ENCODE measurements at places on chromosomes 1 and 21.

DNA sequence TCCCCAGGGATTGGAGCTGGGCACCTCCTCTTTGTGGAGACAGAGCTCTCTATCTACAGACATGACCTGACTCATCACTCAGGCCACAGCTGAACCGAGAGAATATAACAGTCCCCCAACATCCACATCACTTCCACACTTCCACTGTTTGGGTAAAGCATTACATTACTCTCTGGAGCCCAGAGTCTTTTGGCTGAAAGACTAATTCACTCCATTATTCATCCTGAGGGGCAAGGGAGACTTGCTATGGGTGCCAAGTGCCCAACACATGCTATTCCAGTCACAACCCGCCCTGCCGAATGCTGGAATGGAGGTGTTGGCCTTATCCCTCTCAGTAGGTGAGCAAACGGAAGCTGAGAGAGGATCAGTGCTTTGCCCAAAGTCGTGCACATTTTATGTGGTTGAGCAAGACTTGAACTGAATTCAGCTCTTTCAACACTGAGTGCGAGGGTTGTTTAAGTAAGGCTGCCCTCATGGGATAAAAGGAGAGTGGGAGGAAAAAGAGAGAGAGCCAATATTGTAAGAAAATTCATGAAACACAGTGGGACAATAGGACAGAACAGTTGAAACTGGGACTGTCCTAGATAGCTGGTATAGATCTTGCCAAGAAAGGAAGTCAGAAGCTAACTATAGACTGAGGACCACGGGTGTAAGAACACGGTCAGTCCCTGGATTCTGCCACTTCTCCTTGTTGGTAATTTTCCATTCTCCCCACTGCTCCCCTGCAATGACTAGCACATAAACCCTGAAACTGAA lies 13.5 kb upstream of the CHI3L1 start:
- DNase-seq = peak; percentile 87

DNA sequence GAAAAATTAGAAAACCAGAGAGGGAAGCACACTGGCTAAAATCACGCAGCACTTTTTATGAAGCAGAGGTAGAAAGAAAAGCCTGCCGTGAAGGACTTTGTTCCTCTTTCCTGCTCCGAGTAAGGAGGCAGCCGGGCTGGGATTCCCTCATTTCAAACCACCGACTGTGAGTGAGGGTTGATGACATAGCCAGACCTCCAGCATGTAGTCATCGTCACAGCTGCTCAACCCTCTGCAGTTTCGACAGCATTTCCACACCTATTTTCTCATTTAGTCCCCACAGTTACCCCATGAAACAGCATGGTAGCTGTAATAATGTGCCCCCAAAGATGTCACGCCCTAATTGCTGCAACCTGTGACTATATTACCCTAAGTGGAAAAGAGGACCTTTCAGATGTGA lies 35.3 kb downstream of the FCRL5 start:
- peak; percentile 52 for DNase-seq

- no peak for DNase-seq
Measured at GRCh38 chr1:169680377-169681019, 30.9 kb downstream of the SELL start.

DNA sequence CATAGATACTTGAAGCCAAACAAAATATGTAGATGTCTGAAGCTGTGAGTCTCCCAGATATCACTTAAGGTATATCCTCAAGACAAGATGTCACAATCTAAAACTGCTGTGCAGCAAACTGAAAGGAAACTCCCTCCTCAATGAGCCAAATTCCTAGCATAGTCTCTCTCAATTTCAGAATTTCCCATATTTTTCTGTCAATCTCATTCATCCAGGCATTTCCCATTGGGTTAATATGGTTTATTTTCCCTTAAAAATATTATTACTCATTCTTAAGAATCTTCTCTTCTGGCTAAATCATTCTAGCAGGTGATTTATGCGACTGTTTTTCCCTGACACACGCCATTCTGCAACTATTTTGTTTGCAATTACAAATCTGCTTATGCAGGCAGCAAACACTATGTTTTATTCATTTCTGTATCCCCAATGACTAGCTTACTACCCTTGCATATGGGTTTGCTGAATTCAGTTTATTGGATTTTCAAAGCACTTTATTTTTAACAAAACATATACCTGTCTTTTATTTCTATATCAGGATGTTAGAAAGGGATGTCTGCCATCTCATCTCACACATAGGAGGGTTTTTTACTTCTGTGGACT lies 69.9 kb downstream of the TNFSF4 start:
- DNase-seq = no peak

DNA sequence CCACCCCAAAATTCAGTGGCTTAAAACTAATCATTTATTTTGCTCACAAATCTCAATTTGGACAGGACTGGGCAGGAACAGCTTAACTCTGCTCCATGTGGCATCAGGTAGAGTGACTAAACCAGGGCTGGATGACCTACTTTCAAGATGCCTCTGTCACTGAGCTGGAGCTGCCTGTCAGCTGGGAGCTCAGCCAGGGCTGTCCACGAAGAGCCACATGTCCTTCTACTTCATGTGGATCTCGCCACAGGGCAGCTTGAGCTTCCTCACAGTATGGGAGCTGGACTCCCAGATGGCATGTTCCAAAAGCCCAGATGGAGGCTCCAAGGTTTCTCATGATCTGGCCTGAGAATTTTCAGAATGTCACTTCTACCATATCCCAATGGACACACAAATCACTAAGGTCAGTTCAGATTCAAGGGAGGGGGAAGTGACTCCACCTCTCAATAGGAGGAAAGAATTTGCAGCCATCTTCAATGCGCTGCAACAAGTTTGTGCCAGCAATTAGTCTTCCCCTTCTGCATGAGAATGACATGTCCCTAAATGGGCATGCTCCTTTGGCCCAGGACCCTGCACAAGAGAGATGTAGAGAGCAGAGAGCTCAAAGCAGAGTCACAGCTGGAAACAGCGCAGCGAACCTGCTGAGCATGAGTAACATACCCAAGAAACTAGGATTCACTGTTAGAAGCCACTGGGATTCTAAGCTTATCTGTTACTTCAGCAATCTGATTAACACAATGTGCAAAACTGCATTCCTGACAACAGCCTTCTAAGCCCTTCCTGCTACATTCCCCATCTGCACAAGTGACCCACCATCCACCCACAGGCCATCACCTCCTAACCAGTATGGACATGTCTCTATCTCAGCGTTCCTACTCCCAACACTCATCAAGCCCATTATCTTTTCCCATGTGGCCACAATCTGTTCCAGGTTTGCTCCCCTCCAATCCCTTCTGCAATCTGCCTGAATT lies 17.0 kb downstream of the HLCS start:
- DNase-seq = no peak

- no peak for DNase-seq
Measured at GRCh38 chr1:107572674-107573211, 392.2 kb downstream of the VAV3 start.

GRCh38 chr1:61138921-61139774 lies 56.8 kb downstream of the NFIA start:
- DNase-seq = peak; percentile 86

DNA sequence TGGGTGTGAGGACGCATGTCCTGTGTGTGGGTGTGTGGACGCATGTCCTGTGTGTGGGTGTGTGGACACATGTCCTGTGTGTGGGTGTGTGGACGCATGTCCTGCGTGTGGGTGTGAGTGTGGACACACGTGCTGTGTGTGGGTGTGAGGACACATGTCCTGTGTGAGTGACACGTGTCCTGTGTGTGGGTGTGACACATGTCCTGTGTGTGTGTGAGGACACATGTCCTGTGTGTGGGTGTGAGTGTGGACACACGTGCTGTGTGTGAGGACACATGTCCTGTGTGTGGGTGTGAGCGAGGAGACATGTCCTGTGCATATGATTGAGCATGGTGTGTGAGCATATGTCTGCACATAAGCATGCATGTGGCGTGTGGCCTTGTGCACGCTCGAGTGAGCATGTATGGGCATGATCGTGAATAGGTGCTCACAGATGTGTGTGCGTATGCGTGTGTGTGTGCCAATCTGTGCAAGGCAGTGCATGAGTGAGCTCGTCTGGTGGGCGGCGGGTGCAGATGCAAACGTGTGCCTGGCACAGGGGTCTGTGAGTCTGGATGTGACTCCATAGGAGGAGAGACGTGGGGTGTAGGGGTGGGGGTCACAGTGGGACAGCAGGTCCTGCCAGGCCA lies 25.3 kb downstream of the MEGF6 start:
- DNase-seq = no peak

GRCh38 chr1:33032126-33032869 lies 4.4 kb downstream of the AK2 start:
- DNase-seq = peak; percentile 44

- DNase-seq = no peak
Measured at GRCh38 chr1:201626629-201627275, 87.8 kb downstream of the NAV1 start.

DNA sequence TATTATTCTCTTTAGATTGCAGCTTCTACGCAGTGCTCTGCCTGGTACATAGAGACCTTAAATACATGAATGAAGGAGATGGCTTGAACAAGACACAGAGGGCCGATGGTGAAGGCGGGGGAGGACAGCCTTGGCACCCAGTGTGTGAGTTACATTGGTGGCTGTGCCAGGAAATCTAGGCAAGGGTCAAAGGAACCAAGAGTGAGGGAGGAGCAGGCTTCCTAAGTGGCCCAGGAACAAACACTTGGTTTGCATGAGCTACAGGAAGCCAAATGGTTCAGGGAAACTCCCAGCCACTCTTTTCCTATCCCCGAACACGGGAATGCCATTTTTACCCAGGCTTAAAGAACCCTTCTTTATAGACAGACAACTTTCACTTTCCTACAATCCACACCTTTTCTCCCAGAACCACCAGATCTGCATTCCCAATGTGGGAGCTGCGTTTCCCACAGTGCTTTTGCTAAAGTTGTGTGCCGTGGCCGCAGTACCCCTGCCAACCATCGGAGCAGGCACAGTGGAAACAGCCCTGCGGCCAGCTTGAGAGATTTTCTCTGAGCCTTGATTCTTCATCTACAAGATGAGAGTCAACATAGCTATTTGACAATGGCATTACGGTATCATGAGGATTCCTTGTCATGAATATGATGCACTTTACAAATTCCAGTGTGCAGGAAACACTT lies 3.5 kb upstream of the CLEC20A start:
- no peak for DNase-seq

GRCh38 chr1:66954208-66954607 lies 29.4 kb downstream of the MIER1 start:
- DNase-seq = no peak

- DNase-seq = no peak
Measured at GRCh38 chr21:35232545-35233176, 183.6 kb upstream of the RUNX1 start.

DNA sequence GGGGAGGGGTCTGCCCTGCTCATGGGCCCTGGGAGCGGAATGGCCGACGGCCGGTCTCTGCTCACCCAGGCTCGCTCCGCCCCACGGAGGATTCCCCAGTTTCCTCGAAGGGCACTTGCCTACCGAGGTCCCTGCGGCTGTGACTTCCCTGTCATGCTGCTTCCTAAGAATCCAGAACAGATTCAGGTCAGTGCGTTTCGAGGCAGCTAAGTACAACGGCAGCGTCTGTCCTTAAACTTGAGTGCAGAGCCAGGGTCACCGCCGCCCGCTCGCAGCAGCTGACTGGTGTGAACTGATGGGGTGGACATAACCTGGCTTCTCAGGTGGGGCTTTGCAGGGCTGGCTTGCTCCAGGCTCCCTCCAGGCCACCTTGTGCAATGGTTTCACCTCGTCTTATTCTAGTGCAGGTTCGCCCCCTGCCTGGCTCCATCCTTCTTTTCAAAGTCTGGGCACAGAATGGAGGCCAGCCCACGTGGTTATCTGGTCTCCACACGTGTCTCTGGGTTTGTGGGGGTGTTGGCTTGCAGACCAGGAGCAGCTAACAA lies 7.6 kb upstream of the C1orf174 start:
- DNase-seq = no peak

DNA sequence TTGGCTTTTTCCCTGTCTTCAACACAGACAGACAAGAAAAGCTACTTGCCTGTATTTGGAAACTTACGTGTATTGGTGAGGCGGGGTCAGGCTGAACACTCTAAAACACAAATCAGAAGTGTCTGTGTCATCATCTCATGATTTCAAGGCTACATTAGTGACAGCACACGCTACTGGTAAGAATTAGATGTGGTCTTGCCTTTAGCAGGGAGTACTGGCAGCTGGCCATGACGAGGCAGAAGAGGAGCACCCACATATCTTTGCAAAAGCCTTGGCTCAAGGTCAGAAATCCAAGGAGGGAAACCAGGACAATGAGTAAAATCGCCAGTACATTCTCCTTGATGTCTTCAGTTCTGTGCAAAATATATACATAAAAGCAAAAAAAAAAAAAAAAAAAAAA lies 77.7 kb downstream of the PCNX2 start:
- no peak for DNase-seq

GRCh38 chr1:200178340-200178739 lies 150.8 kb downstream of the NR5A2 start:
- no peak for DNase-seq

DNA sequence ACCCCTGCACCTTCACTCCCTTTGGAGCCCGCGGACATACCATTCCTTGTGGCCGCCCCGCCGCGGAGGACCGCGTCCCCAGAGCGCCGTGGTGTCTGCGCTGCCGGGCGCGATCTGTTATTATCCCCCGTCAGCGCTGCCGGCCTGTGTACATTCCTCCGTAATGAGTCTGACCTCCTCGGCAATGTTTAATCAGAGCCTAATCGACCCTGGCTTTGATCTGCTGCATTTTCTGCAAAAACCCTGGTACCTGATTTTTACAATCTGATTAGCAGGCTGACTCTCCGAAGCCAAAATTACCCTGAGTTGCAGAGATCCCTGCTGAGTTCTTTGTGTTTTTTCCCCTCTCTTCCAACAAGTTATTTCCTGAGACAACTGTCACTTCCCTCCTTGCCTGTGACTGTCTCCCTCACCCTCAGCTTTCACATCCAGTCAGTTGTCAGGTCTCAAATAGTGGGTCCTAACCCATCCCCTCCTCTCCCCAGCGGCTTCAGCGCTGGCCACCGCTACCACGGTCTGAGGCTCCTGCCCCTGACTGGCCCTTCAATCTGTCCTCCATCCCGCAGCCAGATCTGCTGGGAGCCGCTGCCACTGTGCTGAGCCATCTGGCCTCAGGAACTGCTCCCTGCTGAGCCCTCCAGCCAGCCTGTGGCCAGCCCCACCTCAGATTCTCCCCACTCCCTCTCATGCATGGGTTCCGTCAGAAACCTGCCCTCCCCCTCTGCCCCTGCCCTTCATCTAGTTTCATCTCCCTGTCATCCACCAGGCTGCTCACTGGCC lies 53.5 kb downstream of the GLIS1 start:
- no peak for DNase-seq
